ENCODE measurements at places on chromosomes 7 and 10.

- no peak for DNase-seq
Observed at GRCh38 chr7:151242159-151243044, 6.1 kb downstream of the SMARCD3 start.

GRCh38 chr10:86234107-86234506 lies 132.5 kb downstream of the GRID1 start:
- DNase-seq: no peak

GRCh38 chr7:30178748-30179436 lies 44.1 kb downstream of the MTURN start:
- DNase-seq: no peak

DNA sequence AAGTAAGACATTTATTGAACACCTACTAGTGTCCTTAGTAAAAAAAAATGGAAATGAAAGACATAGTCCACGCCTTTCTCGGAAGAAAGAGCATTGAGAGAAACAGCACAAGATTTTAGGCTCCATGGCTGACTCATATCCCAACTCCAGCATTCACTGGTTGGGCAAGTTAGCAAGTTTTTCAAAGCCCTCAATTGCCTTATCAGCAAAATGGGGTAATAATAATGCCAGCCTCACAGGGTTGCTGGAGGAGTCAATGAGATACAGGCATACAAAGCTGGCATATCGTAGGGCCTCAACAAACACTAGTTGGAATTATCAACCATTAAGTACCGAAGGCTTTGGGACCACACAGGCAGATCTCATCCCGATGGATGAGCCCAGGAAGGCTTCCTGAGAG lies 4.0 kb downstream of the HSPA12A start:
- DNase-seq: no peak

- DNase-seq: no peak
Observed at GRCh38 chr10:97042716-97043562, 142.8 kb downstream of the SLIT1 start.

- DNase-seq: no peak
Observed at GRCh38 chr10:126611303-126611702, 59.2 kb downstream of the C10orf90 start.

GRCh38 chr7:137798073-137798763 lies 48.6 kb downstream of the DGKI start:
- DNase-seq: no peak

DNA sequence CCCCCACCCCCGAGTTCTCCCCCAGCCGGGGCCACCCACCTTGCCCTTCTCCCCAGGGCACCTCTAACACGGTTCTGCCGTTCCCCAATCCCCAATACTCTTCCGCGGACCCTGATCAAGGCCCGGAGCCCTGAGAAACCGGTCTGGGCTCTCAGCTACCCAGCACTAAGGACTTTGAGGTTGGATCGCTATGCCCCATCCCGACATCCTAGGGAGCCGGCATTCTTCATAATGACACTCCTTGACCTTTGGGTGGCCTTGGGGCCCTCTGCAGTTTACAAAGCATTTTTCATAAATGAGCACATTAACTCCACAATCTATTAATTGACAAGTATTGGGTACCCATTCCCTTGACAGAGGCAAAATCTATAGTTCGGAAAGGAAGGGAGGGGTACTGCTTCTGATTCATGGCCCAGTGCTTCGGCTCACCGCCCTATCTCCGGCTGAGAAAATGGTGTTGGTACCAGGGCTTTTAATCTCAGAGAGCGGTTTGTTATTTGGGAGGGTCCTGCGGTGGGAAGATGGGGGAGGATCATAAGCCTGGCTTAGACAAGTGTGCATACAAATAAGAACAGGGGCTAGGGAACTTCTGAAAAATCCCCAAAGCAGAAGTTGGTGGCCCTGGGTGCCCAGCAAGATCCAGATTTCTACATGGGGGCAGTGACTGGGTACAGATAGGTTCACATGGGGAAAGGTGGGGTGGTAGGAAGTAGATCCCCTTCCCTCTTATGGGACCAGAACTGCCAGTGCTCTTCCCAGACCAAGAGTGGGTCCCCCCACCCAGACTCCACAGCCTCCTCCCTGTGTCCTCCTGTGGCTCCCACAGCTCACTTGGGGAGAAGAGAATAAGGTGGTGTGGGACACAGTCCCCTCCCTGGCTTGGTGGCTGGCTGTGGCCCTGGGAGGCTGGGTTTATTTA lies 3.2 kb downstream of the IMPDH1 start:
- no peak for DNase-seq

DNA sequence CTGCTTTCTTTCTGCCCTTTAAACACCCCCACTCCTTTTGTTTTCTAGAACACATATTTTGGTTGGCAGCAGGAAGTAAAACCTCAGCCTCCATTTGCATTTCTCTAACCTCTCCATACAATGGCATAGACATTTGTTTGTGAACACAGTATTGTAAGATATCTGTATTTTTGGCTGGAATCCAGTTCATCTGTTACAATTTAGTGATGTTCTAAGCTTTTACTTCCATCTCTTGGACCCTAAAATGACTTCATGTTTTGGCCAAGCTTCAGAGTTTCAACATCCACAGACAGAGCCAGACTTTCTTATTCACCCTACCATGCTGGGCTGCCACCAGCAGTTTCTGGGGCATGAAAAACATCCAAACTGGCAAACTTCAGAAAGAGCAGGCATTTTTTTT lies 21.1 kb upstream of the AUTS2 start:
- DNase-seq: no peak

- no peak for DNase-seq
Observed at GRCh38 chr7:55150709-55151451, 132.1 kb downstream of the EGFR start.

DNA sequence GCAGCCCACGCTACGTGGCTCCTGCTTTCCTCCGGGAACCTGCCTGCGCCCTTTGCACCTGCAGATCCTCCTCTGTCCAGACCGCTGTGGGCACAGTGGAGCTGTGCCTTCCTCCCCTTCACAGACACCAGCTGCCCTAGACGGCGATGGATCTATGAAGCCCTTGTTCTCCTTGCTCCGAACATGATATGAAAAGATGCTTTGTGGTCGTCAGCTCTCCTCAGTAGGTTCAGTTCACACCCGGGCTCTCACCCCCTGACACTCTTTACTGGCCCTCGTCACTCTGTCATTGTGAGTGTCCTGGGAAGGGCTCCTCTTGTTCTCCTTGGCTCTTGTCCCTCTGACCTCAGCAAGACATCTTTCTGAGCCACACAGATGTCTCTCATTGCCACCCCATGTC lies 4.2 kb downstream of the ZNF488 start:
- DNase-seq: no peak

GRCh38 chr7:127245607-127246006 lies 7.1 kb downstream of the GRM8 start:
- no peak for DNase-seq

- DNase-seq: no peak
Observed at GRCh38 chr10:57579926-57580325, 687.8 kb downstream of the IPMK start.

DNA sequence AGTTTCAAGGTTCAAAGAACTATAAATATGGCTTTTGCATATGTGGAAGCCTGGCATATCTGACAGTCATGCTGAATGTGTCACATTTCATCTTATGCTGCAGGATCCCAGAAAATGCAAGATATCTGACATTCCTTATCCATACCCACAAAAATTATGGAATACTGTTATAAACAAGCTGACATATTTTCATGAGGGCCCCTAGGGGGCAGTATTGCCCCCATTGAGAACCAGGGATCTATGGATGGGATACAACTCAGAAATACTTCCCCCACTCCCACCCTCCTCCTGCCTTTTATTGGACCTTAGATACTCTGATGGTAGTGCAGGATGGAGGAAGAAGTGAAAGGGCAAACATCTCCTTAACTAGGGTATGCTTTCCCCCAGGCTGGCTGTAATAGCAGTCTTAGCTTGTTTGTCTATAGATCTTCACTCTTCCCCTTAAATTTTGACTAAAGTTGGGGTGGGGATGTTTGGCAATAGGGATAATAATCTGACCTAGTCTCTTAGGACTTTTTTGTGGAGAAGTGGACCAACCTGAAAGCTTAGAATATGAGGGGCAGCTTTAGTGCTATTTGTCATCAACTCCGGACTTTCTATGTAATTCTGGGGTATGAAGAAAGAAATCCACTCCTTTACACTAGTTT lies 3.5 kb upstream of the GNGT1 start:
- no peak for DNase-seq

GRCh38 chr7:18306696-18307095 lies 188.9 kb upstream of the HDAC9 start:
- no peak for DNase-seq

- DNase-seq: no peak
Observed at GRCh38 chr10:14822879-14823755, 14.7 kb downstream of the CDNF start.

DNA sequence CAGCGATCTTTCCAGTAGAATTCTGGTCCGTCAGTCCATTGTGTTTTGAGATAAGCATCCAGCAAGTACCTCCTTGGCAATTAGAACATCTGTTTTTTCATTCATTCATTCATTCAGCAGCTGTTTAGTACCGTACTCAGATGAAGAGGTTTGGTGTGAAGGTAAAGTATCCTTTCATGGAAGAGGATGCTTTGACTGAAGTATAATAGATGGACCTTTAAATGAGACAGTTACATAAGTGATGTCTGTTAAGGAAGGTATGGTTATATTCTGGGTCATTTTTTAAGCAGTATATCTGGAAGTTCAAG lies 1.2 kb downstream of the MAPK8 start:
- DNase-seq: no peak

DNA sequence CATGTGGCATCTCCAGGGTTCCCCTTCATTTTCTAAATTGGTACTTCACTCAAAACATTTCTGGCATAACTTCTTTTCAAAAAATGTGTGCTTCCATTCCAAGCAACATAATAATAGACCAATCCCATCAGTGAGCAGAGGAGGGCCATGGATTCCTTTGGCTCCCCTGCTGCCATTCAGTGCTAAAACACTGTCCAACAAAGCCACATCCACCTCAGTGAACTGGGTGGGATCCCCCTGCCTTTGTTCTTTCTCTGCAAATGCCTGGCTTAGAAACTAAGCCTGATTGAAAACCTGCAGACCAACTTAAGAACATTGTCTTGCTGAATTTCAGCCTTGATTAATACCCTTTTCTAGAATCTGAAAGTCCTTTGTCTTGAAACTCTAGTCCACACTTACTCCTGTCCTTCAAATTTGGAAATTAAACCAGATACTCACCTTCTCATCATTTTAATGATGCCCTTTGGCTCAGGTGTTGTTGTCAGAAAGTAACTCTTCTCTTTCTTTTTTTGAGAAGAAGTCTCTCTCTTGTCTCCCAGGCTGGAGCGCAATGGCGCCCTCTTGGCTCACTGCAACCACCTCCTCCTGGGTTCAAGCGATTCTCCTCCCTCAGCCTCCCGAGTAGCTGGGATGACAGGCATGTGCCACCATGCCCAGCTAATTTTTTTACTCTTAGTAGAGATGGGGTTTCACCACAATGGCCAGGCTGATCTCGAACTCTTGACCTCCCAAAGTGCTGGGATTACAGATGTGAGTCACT lies 132.3 kb downstream of the PLXNA4 start:
- no peak for DNase-seq

- no peak for DNase-seq
Observed at GRCh38 chr7:10040674-10041073, 933.0 kb upstream of the PHF14 start.

Measured in stimulated activated CD8-positive, alpha-beta memory T cell treated with anti-CD3 and anti-CD28 coated beads, Interleukin-7, amount 100 ng/mL, for 1 hour (primary cell).